ENCODE measurements at places on chromosomes 2 and 18. TPM values are rescaled to one million over a fixed set of nuclear protein-coding genes. Genes with fewer than 3 reads are reported as not detected.

DNA sequence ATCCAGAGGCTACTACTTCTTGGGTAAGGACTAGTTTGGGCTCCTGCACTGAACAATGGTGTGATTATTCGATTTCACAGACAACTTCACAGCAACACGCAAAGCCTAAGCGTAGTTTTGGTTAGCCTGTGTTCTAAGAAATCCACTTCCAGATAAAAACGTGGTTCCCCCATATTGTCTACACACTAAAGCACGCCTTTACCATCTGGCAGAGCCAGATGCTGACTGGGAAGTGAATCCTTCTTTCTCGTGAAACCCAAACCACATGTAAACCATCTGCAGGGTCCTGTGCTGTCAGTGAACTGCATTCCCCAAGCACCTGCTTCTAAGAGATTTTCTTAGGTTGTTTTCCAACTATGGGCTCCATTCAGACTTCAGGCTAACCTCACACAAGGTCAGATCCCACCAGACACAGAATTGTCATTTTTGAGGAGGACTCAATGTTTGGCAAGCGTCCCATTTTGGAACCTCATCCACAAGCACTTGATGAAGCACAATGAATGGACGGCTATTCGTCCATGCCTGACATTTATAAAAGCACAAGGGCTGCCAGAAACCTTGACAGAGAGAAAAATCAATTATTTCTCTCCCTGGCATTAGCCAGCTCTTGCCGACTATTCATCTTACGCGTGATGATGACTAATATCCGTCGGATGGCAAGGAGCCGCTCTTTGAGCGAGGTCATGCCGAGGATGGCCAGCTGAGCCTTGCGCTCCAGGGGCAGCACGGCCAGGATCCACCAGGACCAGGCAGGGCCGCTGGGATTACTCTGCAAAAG lies 38.4 kb downstream of the LONRF2 start:
- peaks cover 6% of the 10 kb centered on the region for H3K4me1 ChIP-seq
- no peak overlapping the region for H3K27ac ChIP-seq
- H3K27me3 ChIP-seq, result no peaks in the 10 kb centered on the region
- DNase-seq, result no peak
- no peaks in the 10 kb centered on the region for H3K36me3 ChIP-seq

DNA sequence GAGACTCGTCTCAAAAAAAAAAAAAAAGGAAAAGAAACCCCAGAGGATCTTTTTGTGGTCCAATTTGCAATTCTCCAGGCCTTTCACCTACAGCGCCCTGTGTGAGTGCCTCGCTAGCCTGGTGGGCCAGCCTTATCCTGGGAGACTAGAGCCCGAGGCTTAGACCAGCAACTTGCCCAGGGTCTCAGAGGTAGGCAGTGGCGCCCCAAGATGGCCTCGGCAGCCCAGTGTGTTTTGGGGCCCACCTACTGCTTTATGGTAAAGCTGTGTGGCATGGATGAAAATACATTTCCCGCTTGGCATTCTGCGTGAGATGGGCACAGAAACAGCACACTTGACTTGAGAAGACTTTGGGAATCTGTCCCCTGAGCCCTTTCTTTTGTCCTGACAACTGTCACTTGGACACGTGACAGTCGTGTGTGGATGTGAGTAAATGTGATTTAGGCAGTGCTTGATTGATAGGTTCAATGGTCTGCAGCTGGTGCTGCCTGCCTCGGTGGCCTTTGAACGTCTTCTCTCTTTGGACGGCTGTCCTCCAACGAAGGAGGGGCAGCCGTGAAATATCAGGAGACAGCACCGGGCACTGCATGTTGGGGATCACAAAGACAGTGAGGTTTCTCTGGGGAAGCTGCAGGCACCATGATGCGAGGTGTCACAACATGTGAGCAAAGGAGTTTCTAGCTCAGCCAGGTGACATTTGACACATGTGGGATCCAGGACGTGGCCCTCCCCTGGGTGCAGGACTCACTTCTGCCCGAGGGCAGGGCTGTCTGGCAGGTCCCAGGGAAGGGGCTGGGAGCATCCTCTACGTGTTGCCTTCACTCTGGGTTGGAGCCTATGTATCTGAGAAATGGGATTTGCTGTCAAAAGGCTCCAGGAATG lies 209.5 kb upstream of the TWIST2 start:
- H3K27ac ChIP-seq, result no peak overlapping the region
- no peaks in the 10 kb centered on the region for H3K36me3 ChIP-seq
- no peaks in the 10 kb centered on the region for H3K27me3 ChIP-seq
- H3K4me3 ChIP-seq, result no peak overlapping the region
- no peak for DNase-seq

DNA sequence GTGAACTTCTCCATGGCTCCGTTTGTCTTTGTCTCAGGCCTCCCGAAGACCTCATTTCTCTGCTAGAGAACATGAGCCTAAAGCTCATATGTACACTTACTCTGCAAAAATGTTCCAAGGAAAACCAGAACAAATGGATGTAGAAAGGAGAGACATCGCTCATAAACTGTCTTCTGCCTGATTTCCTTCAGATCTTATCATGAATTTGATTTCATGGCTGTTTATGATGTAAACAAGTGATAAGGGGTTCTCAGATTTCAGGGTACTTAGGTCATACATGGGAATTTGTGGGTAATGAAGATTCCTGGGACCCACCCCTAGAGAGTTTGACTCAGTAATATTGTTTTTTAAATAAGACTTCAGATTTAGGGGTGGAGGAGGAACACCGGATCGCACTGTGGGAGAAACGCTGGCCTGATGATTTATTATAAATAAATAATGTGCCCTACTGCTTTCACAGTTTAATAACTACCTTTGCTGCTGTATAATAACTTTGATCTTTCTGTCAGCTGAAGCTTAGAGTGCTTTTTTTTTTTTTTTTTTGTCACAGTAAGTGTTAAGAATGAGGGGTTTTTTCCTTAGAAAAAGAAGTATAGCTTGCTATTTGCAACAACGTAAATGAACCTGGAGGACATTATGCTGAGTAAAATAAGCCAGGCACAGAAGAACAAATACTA lies 14.9 kb downstream of the AOX1 start:
- H3K4me1 ChIP-seq, result peaks cover 3% of the 10 kb centered on the region
- no peaks in the 10 kb centered on the region for H3K27me3 ChIP-seq
- H3K4me3 ChIP-seq, result no peak overlapping the region

DNA sequence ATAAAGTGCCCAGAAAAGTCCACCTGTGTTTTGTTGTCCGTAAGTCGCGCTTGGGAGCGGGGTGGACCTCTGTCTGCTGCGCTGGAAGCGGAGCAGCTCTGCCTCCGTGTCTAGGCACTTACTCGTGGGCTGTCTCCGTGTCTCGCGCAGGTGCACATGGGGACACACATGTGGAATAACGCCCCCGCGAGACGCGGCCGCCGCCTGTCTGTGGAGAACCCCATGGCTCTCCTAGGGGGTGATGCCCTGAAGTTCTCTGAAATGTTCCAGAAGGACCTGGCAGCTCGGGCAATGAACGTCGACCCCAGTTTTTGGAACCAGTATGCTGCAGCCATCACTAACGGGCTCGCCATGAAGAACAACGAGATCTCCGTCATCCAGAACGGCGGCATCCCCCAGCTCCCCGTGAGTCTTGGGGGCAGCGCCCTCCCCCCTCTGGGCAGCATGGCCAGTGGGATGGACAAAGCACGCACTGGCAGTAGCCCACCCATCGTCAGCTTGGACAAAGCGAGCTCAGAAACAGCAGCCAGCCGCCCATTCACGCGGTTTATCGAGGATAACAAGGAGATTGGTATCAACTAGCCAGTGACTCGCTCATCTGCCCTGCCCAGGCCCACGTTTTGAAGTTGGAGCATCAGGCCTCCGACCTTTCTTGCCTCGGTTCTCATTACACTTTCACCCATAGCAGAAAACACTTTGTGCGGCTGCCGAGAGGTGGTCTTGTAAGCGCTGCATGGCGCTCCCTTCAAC lies 17.3 kb downstream of the SALL3 start:
- H3K4me1 ChIP-seq, result no peaks in the 10 kb centered on the region
- DNase-seq, result no peak
- H3K27me3 ChIP-seq, result peaks cover 9% of the 10 kb centered on the region
- H3K4me3 ChIP-seq, result no peak overlapping the region
- no peaks in the 10 kb centered on the region for H3K36me3 ChIP-seq

DNA sequence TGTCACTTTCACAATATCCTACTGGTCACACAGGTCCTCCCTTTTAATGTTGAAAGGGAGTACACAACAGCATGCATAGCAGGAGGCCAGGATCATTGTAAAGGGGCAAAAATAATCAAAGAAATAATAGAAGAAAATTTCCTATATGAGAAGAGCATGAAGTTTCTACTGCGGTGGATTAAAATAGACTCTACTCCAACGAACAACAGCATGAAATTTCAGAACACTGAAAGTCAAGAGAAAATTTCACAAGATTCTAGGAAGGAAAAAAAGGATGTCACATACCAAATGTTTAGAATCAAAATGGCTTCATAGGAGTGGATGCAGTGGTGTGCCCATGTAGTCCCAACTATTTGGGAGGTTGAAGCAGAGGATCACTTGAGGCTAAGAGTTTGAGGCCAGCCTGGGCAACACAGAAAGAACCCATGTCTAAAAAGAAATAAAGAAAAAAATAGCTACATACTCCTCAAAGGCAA lies 72.0 kb upstream of the EPAS1 start:
- no peaks in the 10 kb centered on the region for H3K27me3 ChIP-seq
- H3K4me3 ChIP-seq, result no peak overlapping the region
- H3K4me1 ChIP-seq, result peaks cover 12% of the 10 kb centered on the region
- H3K27ac ChIP-seq, result peak overlapping the region; percentile 35

DNA sequence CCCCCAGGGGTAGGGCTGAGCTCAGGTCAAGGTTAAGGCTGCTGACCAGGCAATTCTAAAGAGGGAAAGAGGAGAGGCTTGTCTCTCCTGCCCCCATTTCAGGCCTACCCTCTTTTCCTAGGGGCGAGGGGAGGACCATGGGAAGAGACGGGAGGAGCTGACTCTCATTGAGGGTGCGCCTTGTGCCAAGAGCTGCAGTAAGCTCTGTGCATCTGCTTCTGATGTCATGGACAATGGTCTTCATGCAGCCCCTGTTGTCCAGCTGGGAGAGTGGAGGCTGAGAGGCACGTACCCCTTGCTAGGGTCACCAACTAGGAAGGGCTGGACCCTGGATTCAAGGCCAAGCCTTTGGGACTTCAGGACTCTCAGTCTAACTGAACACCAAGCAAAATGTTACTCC lies 45.2 kb downstream of the PTGR3 start:
- no peak for DNase-seq
- no peak overlapping the region for H3K27ac ChIP-seq
- H3K4me1 ChIP-seq, result peaks cover 5% of the 10 kb centered on the region
- no peaks in the 10 kb centered on the region for H3K36me3 ChIP-seq

DNA sequence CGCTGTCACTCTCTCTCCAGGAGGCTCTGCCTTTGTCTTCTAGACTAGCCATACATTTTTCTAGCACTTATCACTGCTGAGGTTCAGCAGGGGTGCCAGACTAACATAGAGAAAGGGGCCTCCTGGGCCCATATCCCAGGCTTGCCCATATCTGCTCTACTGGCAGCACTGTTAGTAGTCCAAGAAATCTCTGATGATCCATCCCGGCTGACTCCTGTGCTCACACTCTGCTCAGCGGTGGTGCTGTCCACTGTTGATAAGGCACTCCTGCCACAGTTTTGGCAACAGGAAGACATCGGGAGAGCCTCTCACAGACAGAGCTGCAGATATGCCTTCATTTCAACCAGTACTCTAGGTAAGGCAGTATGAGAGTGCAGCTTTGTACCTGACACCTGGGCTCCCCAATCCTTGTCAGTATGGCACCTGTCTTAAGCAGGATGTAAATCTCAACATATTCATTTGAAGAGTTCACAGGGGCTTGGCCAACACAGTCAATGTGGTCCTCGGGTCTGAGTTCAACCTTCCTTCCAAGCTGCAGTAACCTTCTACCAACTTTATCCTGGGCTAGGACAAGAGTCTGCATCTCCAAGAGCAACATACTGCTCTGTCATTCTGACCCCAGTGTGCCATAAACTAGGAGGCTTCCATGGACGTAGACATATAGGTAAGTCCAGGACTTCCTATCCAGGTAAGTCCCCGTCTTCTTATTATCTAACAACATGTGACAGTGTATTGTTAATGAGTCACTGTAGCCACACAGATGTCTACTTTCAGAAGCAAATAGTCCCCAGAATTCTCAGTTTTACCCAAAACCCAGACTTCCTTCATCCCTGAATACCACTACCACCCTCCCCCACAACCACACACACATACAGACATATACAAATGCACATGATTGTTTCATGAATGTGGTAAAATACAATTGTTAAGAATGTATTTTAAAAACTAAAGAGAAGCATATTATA lies 16.2 kb downstream of the KLF7 start:
- H3K4me1 ChIP-seq, result no peaks in the 10 kb centered on the region
- H3K27ac ChIP-seq, result no peak overlapping the region
- peaks cover 1% of the 10 kb centered on the region for H3K36me3 ChIP-seq
- no peak overlapping the region for H3K4me3 ChIP-seq

- H3K4me1 ChIP-seq, result no peaks in the 10 kb centered on the region
- H3K27ac ChIP-seq, result no peak overlapping the region
- H3K27me3 ChIP-seq, result no peaks in the 10 kb centered on the region
Observed at GRCh38 chr2:198045227-198045626, 240.8 kb downstream of the PLCL1 start.

GRCh38 chr2:193088026-193088425 lies 893.3 kb upstream of the TMEFF2 start:
- DNase-seq, result no peak
- no peaks in the 10 kb centered on the region for H3K4me1 ChIP-seq
- no peak overlapping the region for H3K4me3 ChIP-seq
- no peaks in the 10 kb centered on the region for H3K36me3 ChIP-seq
- H3K27ac ChIP-seq, result no peak overlapping the region
- no peaks in the 10 kb centered on the region for H3K27me3 ChIP-seq

DNA sequence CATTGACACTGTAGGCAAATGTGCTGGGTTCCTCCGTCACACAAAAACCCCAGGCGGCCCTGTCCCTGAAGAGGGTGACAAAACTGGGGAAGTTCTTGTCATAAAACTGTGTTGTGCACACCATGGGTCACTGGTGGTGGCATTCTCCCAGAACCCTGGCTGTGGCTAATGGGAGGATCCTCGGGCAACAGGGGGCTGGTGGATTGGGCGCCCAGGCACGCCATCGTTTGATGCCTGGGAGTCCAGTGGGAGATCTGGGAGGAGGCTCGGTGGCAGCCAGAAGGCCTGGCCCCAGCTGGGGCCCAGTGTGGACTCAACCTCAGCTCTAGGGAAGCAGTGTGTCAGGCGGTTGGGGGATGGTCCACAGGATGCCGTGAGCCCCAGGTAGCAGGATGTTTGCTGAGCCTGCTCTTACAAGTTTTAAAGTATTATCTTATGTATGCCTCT lies 140.7 kb downstream of the ACOXL start:
- no peaks in the 10 kb centered on the region for H3K4me1 ChIP-seq
- DNase-seq, result no peak
- H3K27ac ChIP-seq, result no peak overlapping the region
- H3K36me3 ChIP-seq, result no peaks in the 10 kb centered on the region

DNA sequence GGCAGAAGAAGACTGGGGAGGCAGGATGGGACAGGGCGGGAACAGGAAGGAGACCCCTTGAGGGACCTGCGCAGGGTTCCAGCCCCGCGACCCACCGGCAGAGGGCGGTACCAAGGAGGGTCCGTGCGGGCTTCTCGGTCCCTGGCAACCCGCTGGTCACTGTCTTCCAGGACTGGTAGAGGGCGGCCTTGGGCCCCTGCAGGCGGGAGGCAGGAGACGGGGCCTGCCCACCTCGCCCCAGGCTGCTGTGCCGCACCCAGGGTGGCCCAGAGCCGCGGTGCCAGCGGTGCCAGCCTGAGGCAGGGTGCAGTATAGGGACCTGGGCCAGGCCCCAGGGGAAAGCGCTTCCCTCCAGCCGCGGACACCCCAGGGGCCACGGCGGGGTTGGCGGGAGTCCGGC lies 34.5 kb downstream of the NEURL3 start:
- no peak overlapping the region for H3K27ac ChIP-seq
- H3K4me1 ChIP-seq, result peaks cover 6% of the 10 kb centered on the region
- no peaks in the 10 kb centered on the region for H3K36me3 ChIP-seq

The COPS9 gene
- total RNA-seq, result 82.4 TPM

The PAX8 gene
- 0.17 TPM for total RNA-seq

The ANKRD30B gene
- not detected for total RNA-seq
